ENCODE measurements at places on chromosomes 6 and 20.

DNA sequence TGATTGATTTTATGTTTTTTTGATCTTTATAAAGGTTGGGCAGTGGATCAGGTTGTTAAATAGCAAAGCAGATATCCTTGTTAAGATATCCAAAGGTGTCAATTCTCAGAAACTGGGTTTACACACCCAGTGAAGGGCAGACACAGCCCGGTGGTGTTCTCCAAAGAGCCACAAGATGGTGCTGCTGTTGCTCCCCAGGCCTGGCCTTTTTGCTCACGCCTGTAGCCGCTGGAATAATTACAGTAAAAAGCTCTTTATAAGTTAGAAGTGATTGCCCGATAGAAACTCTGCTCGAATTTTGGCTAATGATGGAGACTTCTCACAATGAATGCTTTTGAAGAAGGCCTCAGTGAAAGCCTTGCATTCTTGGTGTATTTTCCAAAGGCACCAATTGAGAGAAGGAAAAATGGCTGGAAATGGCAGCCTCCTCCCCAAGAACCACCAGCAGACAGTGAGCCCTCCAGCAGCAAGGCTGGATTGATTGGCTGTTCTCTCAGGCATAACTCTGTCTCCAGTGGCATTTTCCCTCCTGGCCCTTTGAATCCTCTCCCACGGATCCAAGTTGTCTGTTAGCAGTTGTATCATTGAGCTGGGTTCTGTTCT lies 120.5 kb upstream of the CHD6 start:
- DNase-seq: peak; percentile 25

DNA sequence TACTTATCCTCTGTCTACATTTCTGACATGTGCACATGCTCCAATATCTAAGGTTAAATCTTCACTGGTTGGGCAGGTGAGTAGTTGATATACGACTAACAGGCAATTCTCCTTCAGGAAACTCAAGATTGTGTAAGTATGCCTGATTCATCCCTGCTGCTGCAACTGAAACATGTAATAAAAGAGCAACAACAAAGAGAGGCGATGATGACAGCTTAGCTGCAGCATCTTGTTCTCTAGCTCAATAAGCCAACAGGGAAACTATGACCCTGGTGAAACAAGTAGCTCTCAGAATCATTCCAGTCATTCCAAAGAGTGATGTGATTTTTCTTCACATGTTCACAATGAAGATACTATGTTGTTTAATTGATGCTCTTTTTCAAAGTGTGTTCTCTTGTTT lies 74.4 kb downstream of the ELOVL4 start:
- DNase-seq: no peak

GRCh38 chr6:35239581-35239980 lies 20.0 kb upstream of the ZNF76 start:
- DNase-seq: no peak

DNA sequence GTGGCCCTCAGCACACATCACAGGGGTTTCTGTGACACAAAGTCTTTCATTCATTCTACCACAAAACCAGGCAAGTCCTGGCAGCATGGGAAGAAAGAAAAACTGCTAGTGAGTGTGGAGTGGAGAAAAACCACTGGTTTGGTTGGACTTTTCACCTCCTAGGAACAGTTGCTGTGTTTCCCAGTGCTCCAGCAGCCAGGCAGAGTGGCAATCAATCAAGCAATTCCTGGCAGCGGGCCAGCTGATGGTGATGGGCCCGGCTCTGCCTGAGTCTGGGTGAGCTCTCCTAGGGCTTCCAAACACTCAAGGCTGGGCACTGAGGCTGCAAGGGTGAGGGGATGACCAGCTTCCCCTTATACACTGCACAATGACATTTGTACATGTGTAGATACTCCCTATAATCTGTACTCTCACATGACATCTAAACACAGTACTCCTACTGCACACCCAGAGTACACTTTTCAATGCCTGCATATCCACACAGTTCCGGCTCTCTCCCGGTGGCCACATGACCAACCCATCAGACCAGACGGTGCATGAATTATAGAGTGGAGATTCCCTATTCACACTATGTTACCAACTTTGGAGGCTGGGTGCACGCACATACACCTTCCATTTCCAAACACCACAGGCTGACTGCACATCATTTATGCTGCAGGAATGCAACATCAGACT lies 156.6 kb downstream of the UNC5CL start:
- no peak for DNase-seq

DNA sequence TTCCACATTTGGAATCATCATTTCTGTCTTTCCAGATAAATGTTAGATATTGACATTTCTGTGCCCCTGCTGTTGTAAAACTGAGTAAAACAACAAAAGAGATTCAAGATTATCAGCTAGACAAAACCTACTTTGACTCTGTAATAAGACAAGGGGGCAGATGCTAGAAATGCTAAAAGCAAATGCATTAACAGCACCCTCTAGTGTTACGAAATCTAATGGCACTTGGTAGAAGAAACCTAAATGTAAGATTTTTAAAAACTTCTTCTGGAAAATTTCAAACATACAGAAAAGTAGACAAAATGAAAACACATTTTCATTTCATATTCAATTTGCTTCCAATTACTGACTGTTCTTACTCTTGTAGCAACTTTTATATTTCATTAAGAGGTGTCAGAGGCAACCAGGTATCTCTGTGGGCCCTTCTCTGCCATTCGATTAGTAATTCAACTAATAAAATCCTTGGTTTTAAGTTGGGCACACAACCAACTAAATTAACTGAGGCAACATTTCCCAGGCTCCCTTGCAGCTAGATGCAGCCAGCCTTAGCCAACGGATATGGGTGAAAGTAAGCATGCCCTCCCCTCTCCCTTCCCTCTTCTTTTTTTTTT lies 45.0 kb downstream of the SLC23A2 start:
- no peak for DNase-seq

DNA sequence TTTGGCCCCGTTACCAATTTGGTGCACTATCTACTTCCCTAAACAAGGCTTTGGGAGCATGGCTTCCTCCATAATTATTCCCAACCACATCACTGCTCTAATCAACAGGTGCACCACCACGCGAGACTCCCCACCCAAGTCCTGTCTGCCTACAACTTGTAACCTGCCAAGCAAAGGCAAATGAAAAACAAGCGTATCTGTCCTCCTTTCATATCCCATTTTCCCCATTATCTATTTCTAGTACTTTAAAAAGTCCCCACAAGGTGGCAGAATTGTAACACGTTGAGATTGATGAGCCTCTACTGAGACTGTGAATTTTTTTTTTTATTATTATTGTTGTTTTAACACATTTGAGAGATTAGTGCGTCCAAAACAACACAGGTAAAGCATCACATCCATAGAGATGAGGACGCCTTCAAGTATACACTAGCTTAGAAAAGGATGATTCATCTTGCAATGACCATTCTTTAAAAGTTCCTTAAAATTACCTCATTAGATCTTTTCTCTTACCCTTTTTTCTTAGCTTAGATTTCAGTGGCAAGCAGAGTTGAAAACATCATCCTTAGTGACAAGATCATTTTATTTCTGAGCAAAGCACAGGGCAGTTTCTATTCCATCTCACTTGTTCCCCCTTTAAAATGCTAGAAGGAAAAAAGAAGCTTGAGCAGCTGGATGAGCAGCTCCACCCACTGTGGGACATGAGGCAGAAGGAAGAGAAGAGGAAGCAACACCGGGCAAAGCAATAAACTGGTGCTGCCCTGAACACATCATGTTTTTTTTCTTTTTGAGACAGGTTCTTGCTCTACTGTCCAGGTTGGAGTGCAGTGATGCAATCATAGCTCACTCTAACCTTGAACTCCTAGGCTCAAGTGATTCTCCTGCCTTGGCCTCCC lies 210.8 kb downstream of the ARHGAP18 start:
- DNase-seq: no peak

DNA sequence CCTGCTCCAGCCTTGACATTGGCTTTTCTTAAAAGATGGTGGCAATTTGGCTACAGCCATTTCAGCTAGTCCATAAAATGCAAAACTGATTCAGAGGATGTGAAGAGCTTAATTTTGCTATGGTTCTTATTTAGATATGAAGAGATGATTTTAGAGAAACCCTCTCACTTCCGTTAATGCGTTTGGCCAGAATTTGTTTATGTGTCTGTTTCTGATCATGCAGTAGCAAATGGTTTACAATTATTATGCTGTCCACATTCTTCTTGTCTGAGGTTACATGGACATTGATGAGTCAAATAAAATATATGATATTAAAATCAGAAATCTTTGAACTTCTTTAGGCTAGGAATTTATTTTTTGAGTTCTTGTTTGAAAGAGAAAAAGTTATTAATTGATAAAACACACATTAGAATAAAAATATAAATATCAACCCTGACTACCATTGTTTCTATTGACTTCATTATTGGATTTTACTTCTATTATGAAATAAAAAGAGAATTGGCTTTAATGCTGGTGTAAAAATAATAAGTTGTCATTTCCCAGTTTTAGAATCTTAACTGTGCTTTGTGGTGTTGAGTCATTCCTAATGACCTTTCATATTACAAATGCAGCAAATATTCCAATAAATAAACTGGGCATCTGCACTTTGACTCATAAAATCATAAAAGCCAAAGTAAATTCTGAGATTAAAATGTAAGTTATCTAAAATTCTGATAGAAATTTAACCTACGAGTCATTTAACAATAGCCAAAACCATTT lies 1286.0 kb upstream of the GJE1 start:
- DNase-seq: no peak

DNA sequence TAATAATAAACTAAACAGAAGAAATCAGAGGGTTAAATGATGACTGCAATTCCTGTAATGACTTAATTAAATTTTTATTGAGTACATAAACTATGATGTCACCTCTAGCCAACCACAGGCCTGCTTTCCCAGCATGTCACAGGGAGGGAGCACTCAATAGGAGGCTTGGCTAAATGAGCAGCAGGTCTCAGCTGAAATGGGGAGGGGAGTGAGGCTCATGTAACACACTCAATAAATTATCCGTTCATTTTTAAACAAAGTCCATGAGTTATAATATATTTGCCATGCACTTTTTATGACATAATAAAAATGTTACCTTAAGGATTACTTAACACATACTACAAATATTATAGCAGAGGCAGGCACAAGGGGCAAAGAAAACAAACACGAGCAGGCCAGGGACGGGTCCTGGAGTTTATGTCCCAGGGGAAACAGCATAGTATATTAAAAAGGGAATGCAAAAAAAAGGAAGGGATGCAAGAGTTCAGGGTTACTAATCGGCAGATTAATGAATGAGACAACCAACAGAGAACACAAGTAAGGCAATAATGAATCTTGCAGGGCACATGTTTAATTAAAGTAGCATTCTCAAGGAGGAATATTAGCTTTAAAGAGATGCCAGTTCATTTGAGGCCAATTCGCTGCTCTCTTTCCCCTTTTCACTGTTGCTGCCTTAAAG lies 27.1 kb upstream of the FAM83C start:
- no peak for DNase-seq

GRCh38 chr20:50478162-50478990 lies 31.8 kb upstream of the PTPN1 start:
- DNase-seq: peak; percentile 65

GRCh38 chr6:20497216-20498040 lies 36.8 kb upstream of the CDKAL1 start:
- no peak for DNase-seq

DNA sequence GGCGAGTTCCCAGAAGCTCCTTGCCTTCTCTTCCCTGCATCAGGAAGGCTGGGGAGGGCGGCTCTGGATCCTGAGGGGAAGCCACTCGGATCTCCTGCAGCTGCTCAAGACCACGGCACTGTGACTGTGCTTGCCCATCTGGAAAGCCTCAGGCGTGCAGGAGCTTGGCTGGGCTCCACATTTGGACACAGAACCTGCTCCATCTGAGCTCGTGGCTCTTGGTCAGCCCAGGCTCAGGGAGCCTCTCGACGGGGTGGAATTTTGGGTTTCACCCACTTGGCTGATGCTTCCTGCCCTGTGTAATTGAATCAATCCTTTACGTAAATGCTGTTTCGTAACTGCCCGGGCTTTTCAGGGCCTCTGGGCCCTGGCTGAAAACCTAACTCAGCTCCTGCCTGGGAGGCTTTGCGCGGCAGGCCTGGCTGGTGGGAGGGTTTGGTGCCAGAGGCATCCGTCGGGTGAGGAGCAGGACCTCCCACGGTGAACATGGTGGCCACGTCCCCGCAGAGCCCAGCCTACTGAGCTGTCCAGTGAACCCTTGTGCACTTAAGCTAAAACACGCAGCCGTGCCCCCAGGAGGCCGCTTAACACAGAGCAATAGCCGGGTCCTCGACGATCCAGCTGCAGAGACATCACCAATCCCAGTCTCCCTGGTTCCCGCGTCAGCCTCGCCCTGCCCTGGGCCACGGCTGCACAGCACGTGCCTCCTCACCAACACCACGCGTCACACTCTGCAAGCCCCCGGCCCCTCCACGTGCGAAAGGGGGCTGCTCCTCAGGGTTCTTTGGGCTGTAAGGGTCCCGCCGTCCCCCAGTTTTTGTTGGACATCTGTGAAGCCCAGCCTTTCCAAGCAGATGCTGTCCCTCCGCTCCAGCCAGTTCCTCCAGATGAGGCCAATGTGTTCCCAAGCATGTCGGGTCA lies 241.0 kb downstream of the DLL1 start:
- DNase-seq: no peak

- no peak for DNase-seq
Observed at GRCh38 chr6:54431466-54431865, 123.2 kb downstream of the TINAG start.

GRCh38 chr6:84967389-84967788 lies 203.0 kb upstream of the TBX18 start:
- DNase-seq: no peak

- no peak for DNase-seq
Observed at GRCh38 chr6:156741287-156742073, 35.7 kb upstream of the ARID1B start.

GRCh38 chr20:51017251-51017650 lies 5.7 kb downstream of the KCNG1 start:
- no peak for DNase-seq
